ENCODE measurements at places on chromosomes 12 and 14. TPM values are rescaled to one million over a fixed set of nuclear protein-coding genes. Genes with fewer than 3 reads are reported as not detected.
A peak's percentile ranks its signal among the peaks of the same experiment; 100 is the strongest.

Gene JPH4
- polyA plus RNA-seq: 3.7 TPM

Gene SERPINA9
- polyA plus RNA-seq: not detected

Gene CTSG
- 0.89 TPM for polyA plus RNA-seq

Gene CCDC184
- polyA plus RNA-seq: not detected

Gene ASCL1
- not detected for polyA plus RNA-seq

Gene KRT6A
- not detected for polyA plus RNA-seq

Gene OAS2
- polyA plus RNA-seq: 40.1 TPM

Gene GRIN2B
- not detected for polyA plus RNA-seq

Gene SMAGP
- polyA plus RNA-seq: 1.6 TPM

DNA sequence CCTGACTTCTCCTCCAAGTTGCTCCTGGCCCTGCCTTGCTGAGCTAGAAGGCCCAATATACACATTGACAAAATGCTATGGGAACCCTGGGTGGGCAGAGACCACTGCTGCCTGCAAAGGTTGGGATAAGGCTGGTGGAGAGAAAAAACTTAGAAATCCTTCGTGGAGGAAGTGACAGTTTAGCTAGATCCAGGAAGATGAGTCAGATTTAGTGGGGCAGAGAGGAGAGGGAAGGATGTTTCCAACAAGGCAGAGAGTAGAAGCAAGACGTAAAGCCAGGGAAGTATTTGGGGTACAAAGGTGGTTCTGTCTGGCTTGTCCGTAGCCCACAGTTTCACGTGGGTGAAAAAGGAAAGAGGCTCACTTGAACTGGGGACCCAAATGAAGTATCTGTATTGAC is 69.0 kb upstream of the CLMN start:
- DNase-seq: no peak

DNA sequence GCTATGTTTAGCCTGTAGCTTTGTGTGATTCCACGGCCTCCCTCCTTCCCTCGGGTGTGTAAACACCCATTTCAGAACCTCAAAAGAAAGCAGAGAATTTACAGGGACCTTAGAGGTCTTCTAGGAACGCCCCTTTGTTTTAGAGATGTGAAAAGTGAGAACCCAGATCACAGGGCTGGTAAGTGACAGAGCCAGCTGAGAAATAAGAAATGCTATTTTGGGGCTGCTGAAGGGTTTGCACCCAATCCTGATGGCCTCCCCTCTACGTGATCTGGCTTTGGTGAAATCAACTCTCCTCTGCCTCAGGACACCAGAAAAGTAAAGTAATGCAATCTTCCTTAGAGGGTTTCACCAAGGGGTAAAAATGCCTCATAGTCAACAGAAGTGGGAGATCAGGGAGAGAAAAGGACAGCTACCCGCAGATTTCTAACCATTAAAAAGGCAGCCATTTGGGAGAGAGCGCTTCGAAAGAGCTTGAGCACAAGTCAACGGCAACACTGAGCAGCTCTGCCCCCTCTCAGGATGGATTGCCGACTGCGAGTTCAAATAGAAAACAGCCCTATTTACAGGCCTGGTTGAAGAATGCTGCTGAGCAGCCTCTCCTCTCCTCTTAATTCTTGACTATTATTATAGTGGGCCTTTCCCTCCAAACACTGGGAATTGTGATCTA is 78.5 kb upstream of the RASSF3 start:
- DNase-seq: no peak

GRCh38 chr12:16417058-16417457 is 69.6 kb downstream of the MGST1 start:
- DNase-seq: no peak

DNA sequence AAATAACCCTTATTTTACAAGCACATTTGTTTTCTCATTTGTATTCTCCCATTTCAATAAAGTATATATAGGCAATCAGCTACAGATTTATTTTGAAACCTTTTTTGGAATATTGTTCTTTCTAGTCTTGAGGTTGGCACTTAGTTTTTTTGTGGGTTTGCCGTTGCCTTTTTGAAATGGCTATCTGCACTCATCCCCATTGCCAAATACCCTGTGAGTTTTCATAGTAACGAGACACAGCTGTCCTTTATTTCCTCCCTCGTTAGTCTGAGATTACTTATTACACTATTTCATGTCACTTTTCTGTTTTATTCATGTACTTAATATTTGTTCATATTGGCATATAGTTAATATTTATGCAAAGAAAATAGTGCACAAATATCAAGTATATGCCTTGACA is 1104.0 kb downstream of the SLC6A15 start:
- DNase-seq: no peak

GRCh38 chr12:106226884-106227640 is 20.8 kb downstream of the CKAP4 start:
- peak; percentile 63 for DNase-seq

GRCh38 chr14:69712599-69713088 is 54.3 kb upstream of the SRSF5 start:
- peak; percentile 55 for DNase-seq

DNA sequence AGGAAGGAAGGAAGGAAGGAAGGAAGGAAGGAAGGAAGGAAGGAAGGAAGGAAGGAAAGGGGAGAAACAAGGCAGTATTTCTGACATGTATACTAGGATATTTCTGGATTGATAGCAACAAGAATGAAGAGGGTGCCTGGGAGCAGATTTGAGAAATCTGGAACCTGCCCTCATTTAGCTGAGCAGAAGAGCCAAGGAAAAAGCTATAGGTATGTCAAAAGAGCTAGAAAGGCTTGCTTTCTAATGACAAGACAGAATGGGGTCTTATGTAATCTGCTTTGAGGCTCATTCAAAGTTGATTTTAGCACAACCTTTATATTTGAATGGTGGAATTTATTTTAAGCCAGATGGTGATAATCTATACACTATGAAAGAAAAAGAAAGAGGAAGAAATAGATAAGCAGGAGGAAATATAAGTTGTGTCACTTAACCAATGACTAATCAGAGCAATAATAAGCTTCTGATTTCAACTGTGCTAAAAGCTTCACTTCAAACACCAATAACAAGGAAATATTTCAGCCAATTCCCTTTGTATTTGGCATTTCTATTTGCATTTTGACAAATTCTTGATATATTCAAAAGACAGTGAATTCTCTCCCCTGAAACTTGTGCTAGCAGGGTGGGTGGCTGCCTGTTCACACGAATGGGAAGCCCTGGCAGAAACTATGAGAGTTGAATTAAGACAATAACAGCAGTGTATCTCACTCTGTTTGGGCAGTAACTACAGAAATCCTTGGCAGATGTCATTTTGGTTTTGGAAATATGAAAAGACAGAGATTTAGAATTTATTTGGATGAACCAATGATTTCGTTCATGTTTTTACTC is 76.3 kb upstream of the FLRT2 start:
- DNase-seq: no peak

DNA sequence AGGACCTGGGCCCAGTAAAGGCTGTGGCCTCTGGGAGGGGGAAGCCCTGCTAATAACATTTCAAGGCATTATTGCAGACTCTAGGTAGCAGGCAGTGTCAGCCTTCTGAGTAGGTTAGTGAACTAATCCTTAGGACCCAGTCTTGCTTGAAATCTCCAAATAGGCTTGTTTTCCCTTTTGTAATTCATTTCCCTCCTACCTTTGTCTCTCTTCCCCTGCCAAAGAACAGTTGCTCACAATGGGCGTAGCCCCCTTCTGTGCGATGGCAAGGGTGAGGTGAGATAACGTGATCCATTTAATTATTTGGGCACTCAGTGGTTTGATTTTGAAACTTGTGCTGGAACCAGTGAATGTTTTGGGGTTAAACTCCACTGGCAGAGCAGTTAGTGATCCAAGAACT is 10.9 kb downstream of the PELI2 start:
- DNase-seq: no peak

DNA sequence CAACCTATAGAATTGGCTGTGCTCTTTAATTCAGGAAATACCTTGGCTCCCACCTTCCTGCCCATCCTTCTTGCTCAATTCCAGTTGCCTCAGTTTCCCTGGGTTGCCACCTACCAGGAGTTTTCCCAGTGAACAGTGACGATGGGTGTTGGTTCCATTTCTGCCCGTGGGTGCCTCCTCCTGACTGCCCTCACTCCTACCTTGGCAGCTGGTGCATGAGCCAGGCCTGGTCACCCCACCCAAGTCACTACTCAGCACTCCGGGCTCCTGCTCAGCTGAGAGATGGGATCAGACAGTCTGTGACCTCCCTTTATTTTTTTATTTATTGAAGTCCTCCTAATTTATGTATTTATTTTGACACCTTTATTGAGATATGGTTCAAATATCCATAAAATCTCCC is 31.0 kb upstream of the PTGR2 start:
- no peak for DNase-seq

- peak; percentile 44 for DNase-seq
Observed at GRCh38 chr12:71686658-71687025, 760 bp downstream of the TMEM19 start.

Measured in CD14-positive monocyte (primary cell).